ENCODE measurements at places on chromosomes 1 and 21. TPM values are rescaled to one million over a fixed set of nuclear protein-coding genes. Genes with fewer than 3 reads are reported as not detected.
A peak's percentile ranks its signal among the peaks of the same experiment; 100 is the strongest.

ZNF648 gene
- total RNA-seq, result not detected

VAMP4 gene
- total RNA-seq, result 11.1 TPM

CDCA8 gene
- total RNA-seq, result 7.8 TPM

PCAT6 gene
- 2.0 TPM for total RNA-seq

FCRLB gene
- 0.36 TPM for total RNA-seq

CD52 gene
- 21.8 TPM for total RNA-seq

GRCh38 chr1:2274231-2274928 is 46.3 kb downstream of the SKI start:
- H3K27ac ChIP-seq, result no peak overlapping the region
- peaks cover 11% of the 10 kb centered on the region for H3K36me3 ChIP-seq
- peaks cover 9% of the 10 kb centered on the region for H3K27me3 ChIP-seq

DNA sequence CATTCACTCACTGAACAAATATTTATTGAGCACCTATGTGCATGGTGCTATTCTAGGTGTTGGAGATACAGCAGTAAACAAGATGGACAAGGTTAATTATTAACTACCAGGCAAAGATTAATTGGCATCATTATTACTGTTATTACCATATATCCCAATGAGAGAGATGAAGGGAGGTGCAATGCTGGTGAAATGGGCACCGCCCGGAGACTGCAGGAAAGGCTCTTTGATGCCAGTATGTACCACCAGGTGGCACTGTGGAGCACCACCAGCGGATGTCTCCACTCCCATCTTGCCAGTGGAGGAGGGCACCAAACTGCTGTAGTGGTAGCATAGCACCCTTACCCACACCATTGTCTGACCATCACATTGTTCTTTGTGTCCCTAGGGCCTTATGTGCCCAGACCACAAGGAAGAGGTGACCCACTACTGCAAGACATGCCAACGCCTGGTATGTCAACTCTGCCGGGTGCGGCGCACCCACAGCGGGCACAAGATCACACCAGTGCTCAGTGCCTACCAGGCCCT is 3.0 kb downstream of the TRIM46 start:
- peaks cover 28% of the 10 kb centered on the region for H3K36me3 ChIP-seq
- peak; percentile 86 for DNase-seq
- H3K4me3 ChIP-seq, result peak overlapping the region; percentile 14
- peak overlapping the region; percentile 64 for H3K27ac ChIP-seq
- peaks cover 30% of the 10 kb centered on the region for H3K4me1 ChIP-seq

- H3K27me3 ChIP-seq, result peaks cover 2% of the 10 kb centered on the region
- H3K4me3 ChIP-seq, result no peak overlapping the region
- no peaks in the 10 kb centered on the region for H3K36me3 ChIP-seq
- no peak overlapping the region for H3K27ac ChIP-seq
Observed at GRCh38 chr1:55364216-55364615, 149.1 kb upstream of the USP24 start.

DNA sequence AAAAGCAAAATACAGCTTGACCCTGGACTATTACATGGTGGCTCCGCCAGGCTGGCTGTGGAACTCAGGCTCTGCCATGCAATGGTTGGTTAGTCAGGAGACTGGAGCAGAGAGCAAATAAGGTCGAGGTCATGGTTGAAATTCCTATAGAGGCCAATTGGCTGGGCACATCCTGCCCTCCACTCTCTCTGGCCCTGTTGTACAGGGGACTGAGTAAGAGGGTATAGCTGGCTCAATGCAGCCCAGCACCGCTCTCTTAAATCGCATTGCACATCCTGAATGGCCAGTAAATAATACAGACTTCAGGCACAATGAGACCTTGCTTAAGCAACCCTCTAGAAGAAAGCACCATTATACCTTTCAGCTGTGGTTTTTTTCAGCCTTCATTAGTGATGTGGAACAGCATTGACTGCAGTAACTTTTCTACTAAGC is 59.3 kb upstream of the PPP2R5A start:
- no peak for DNase-seq
- H3K4me1 ChIP-seq, result peaks cover 17% of the 10 kb centered on the region
- H3K27me3 ChIP-seq, result peaks cover 4% of the 10 kb centered on the region
- H3K27ac ChIP-seq, result peak overlapping the region; percentile 76
- H3K36me3 ChIP-seq, result no peaks in the 10 kb centered on the region

DNA sequence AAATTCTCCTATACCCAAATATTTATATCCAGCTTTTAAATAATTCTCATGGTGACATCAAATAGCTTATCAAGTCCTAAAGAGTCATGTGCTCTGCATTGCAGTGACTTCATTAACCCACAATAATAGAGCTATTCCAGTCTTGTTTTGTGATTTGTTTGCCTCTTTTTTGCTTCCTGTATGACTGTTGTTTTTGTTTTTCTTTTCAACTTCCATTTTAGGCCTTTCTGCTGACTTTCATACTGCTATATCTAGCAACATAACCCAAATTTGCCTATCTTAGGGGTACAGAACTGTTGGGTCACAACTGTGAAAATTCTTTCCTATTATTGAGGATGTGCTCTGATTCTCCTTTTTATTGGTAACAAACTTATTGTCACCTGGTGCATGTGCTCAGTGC is 30.3 kb downstream of the SPATA17 start:
- no peaks in the 10 kb centered on the region for H3K36me3 ChIP-seq
- H3K4me3 ChIP-seq, result no peak overlapping the region
- no peak overlapping the region for H3K27ac ChIP-seq
- peaks cover 2% of the 10 kb centered on the region for H3K4me1 ChIP-seq

- H3K27ac ChIP-seq, result no peak overlapping the region
- peaks cover 10% of the 10 kb centered on the region for H3K4me1 ChIP-seq
- H3K4me3 ChIP-seq, result no peak overlapping the region
- DNase-seq, result no peak
- H3K27me3 ChIP-seq, result peaks cover 4% of the 10 kb centered on the region
Observed at GRCh38 chr1:61746813-61747212, 4.5 kb downstream of the PATJ start.

- peaks cover 5% of the 10 kb centered on the region for H3K36me3 ChIP-seq
- H3K27ac ChIP-seq, result no peak overlapping the region
- H3K4me1 ChIP-seq, result peaks cover 23% of the 10 kb centered on the region
- H3K4me3 ChIP-seq, result no peak overlapping the region
Observed at GRCh38 chr1:93598861-93599439, 82.7 kb downstream of the BCAR3 start.

- H3K4me3 ChIP-seq, result no peak overlapping the region
- H3K27ac ChIP-seq, result no peak overlapping the region
- no peaks in the 10 kb centered on the region for H3K4me1 ChIP-seq
- no peak for DNase-seq
Observed at GRCh38 chr1:60255565-60255964, 182.0 kb upstream of the C1orf87 start.

DNA sequence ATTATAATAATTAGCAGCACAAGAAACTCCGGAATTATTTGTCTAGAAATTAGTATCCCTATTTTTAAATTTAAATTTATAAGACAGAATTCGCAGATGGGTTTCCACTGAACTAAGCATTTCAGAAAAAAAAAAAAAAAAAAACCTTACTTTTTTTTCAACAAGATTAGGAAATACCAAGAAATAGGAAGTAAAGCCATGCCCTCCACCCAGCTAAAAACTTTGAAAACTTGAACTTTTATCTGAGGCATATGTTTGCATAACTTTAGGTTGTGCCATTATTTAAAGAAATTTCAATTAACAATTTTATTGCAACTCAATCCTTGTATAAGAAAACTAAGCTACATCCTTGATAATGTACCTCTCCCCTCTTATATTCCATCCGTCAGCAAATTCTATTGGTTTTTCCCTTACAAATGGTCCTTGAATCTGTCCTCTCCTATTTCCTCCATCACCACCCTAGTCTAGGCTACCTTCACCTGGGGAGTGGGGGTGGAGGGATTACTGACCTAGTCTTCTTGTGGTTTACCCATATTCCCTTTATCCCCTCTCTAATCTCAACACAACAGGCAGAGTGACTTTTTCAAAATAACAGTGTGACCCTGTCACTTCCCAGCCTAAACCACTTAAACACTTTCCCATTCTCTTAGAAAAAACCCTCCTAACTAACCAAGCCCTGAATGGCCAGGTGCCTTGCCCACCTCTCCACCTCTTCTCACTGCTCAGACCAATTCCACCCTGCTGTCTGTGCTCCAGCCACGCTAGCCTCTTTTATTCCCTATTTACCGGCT is 1.4 kb upstream of the EVI5 start:
- no peak for DNase-seq
- H3K27me3 ChIP-seq, result no peaks in the 10 kb centered on the region
- peak overlapping the region; percentile 67 for H3K27ac ChIP-seq
- no peak overlapping the region for H3K4me3 ChIP-seq

DNA sequence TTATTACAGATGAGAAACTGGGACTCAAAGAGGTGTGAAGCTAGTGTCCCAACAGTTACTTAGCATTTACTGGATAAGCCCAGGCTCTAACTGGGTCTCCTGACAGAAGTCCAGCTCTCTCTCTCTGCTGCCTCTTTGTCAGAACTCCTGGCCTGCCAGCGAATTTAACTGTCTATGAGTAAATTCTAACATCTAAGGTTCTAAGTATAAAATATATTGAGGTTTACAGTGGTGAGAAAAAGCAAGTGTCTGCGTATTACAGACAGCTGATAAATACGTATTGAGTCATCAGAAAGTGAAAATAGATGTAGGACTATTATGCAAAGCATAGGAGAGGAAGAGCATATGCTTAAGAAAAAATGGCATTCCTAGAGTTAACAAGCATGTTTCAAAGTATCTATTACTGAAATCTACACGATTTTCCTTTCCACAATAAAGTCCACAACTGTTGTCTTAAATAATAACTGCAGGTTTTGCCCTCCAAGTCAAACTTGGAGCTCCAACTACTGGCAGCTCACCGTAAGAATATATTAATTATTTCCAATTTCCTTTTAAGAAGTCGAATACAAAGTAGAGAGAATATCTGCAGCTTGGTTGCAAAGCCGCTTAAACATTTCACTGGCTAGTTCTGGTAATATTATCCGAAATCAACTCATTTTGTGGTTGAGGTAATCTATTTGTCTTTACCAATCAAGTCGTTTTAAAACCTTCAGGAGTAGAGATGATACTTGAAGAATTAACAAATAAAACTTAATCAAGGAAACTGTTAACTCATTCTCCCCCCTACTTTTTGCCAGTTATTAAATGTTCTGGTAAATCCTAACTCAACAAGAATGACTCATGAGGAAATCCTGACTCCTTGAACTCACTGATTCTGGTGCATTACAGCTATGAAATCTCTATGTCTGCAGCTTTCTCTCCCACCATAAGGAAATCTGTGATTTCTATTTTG is 1.4 kb upstream of the RGS2 start:
- H3K27ac ChIP-seq, result peak overlapping the region; percentile 27
- peak overlapping the region; percentile 88 for H3K4me3 ChIP-seq
- peaks cover 18% of the 10 kb centered on the region for H3K4me1 ChIP-seq
- no peak for DNase-seq

GRCh38 chr1:154347961-154348360 is 22.6 kb downstream of the ATP8B2 start:
- H3K36me3 ChIP-seq, result peaks cover 52% of the 10 kb centered on the region
- H3K27me3 ChIP-seq, result peaks cover 9% of the 10 kb centered on the region

GRCh38 chr1:41822866-41823265 is 95.9 kb downstream of the HIVEP3 start:
- no peak for DNase-seq
- no peaks in the 10 kb centered on the region for H3K4me1 ChIP-seq
- H3K36me3 ChIP-seq, result no peaks in the 10 kb centered on the region

GRCh38 chr21:35154788-35155187 is 105.7 kb upstream of the RUNX1 start:
- DNase-seq, result no peak
- H3K4me1 ChIP-seq, result no peaks in the 10 kb centered on the region
- H3K27ac ChIP-seq, result no peak overlapping the region
- H3K36me3 ChIP-seq, result no peaks in the 10 kb centered on the region
- H3K4me3 ChIP-seq, result no peak overlapping the region

DNA sequence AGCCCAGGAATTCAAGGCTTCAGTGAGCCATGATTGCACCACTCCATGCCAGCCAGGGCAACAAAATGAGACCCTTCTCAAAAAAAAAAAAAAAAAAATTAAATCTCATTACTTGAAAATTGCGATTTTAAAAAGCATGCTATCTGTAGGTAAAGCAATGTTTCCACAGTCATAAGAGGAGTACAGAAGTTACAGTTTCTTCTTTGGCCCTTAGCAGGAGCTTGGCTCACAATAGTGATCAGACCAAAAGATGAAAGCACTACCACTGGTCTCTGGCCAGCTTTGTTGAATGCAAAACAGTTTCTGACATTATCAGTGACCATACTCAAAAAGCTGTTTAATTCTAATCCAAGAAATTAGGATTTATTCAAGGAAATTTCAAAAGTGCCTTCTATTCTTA is 31.2 kb downstream of the VAV3 start:
- DNase-seq, result no peak
- no peak overlapping the region for H3K27ac ChIP-seq
- H3K27me3 ChIP-seq, result no peaks in the 10 kb centered on the region
- no peak overlapping the region for H3K4me3 ChIP-seq

DNA sequence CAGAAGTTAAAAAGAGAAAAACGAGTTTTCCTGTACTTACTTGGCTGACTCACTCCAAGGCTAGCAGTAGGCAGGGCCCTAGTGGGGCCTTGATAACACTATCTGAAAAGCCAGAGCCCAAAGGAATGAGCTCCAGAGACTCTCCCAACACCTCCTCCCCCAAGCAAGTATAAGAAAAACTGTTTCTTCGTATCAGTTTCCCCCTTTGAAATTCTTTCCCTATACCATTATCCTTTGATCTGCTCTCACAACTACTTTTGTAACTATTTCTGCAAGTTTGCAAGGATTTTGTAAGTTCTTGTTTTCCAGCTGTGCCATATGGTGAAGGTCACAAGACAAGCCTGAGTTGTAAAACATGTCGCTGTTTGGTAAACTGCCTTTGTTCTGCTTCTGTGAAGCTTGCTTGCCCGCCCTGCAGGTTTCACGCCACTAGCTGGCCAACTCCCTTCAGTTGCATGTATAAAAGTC is 36.5 kb upstream of the KCNJ15 start:
- no peaks in the 10 kb centered on the region for H3K4me1 ChIP-seq
- H3K27me3 ChIP-seq, result no peaks in the 10 kb centered on the region
- DNase-seq, result no peak
- no peak overlapping the region for H3K27ac ChIP-seq
- peaks cover 4% of the 10 kb centered on the region for H3K36me3 ChIP-seq
